SK-N-MC (cell line): ENCODE measurements at places on chromosomes 6 and 20.

- no peak for DNase-seq
Measured at GRCh38 chr20:35823937-35824336, 52.1 kb downstream of the PHF20 start.

- no peak for DNase-seq
Measured at GRCh38 chr6:158485431-158485830, 74.5 kb upstream of the TMEM181 start.

DNA sequence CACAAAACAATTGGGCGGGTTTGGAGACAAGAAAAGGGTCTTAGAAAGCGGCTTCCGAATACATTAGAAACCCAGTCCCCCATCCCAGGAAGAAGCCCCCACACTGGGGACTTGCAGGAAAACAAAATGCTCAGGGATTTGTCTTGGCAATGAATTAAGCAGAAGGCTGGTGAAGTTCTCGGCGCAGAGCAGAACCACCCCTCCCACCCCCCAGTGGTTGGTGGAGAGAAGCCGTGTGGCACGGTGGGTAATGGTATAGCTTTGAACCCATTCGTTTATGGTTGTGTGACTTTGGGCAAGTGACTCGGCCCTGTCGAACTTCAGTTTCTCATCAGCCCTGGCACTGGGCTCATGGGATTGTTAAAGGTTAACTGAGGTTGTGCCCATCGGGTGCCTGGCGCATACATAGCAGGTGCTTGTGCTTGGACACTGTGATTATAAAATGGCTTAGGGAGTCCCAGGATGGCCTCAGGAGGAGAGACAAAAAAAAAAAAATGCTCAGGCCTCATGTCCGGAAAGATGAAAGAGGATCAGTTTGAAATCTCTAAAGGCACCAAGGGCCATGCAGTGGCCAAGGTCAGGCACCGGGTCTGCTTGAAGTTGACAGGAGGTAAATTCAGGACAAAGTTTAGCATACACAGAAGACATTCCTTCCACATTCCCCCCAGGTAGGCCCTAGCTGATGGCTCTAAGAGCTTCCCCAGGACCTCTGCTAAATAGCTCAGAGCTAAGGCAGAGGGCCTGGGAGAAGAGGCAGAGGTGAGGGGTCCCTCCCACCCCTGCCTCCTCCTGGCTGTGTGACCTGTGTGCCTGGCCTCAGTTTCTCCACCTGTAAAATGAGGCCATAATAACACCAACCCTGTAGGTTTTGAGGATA is 120.1 kb upstream of the PTPN1 start:
- DNase-seq = no peak

- no peak for DNase-seq
Measured at GRCh38 chr6:40587240-40588069, at the start of gene LRFN2. LRFN2 (minus strand) TSS chr6:40587364.

GRCh38 chr6:154822947-154823558 is 89.8 kb downstream of the SCAF8 start:
- no peak for DNase-seq

GRCh38 chr20:3777716-3778629 is 3.3 kb downstream of the SPEF1 start:
- no peak for DNase-seq

DNA sequence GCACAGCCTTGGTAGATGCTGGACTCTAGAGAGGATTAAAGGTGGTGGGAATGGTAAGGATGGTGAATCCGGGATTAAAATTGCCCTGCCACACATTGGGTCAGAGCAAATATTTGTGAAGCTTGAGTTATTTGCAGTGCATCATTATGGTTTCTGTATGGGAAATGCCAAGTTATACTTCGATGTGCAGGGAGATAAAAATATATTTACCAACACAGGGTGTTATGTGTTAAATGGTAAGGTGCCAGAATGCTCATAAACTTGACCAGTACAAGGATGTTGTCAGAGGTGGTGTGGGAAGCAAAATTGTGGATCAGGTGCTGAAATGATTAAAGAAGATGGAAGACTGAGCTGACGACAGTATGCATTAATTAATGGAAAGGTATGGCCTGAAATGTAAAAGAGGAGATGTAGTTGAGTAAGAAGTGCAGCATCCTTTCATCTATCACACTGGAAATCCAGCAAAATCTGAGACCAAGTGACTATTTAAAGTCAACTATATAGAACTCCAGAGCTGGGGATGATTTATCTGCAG is 262.3 kb downstream of the ADGB start:
- no peak for DNase-seq

- DNase-seq = no peak
Measured at GRCh38 chr6:32867022-32867477, 13.1 kb downstream of the PSMB9 start.

- peak; percentile 61 for DNase-seq
Measured at GRCh38 chr6:27251606-27252251, 4.2 kb downstream of the PRSS16 start.

- DNase-seq = no peak
Measured at GRCh38 chr6:136235233-136235564, 14.9 kb downstream of the MTFR2 start.
